ENCODE measurements at places on chromosomes 13 and 19. TPM values are rescaled to one million over a fixed set of nuclear protein-coding genes. Genes with fewer than 3 reads are reported as not detected.

DNA sequence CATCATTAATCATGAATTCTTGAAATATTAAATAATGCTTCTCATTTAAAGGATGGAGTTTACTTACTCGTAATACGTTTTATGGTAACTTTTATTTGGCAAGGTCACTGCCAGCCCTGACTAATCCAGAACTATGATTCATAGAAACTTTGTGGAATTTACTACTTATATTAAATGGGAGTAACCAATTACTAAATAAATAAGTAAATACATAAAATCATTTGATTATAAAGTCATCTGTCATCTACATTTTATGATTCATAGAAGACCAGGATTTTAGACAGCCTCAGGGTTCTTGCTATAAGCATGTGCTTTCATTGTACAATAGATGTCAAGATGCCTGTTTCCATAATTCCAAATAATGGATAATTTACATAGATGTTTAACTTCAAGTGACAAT is 611.1 kb downstream of the TBC1D4 start:
- DNase-seq: no peak

Gene STOML3
- total RNA-seq: not detected

GRCh38 chr13:110185696-110186095 is 121.3 kb downstream of the COL4A1 start:
- DNase-seq: no peak

- peak; percentile 13 for DNase-seq
Observed at GRCh38 chr19:27777726-27778125, 1435.2 kb downstream of the UQCRFS1 start.

GRCh38 chr13:98265692-98266551 is 88.9 kb upstream of the RNF113B start:
- DNase-seq: peak; percentile 74

Gene DCT
- 3.0 TPM for total RNA-seq

GRCh38 chr13:69264362-69265334 is 843.0 kb upstream of the ATXN8OS start:
- DNase-seq: no peak

- DNase-seq: no peak
Observed at GRCh38 chr19:50311723-50312635, 17.2 kb downstream of the KCNC3 start.

DNA sequence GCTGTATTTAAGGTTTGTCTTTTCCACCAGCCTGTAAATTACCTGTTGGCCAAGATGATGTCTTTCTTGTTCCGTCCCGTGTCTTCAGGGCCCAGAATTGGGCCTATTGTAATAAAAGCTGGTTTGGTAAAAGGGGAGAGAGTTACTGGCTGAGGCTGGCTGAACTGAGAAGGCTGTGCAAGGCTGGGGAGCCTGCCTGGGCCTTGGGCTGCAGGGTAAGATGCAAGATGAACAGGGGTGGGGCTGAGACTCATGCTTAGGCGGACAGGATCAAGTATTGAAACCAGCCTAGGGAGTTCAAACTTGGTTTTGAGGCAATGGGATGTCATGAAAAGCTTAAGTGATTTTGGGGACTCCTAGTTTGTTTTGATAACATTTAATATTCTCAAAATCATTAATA is 142.3 kb downstream of the PCCA start:
- no peak for DNase-seq

DNA sequence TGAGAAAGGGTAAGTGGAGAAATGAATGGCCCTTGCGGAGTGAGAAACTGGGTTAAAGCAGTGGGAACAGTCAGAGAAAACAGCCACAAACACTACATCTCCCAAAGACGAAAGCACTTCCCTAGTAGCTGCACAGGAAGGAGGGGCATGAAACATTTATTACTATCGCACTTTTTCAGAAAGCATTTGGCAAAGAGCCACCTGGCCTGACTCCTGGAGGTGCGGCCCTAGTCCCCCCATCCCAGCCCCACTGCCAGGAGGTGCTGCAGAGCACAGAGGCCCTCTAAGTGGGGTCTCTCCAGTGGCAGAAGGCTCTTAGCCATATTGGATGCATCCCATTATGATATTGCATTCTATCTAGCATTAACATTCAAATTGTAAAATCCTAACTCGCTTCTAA is 55.8 kb downstream of the MTMR6 start:
- no peak for DNase-seq

DNA sequence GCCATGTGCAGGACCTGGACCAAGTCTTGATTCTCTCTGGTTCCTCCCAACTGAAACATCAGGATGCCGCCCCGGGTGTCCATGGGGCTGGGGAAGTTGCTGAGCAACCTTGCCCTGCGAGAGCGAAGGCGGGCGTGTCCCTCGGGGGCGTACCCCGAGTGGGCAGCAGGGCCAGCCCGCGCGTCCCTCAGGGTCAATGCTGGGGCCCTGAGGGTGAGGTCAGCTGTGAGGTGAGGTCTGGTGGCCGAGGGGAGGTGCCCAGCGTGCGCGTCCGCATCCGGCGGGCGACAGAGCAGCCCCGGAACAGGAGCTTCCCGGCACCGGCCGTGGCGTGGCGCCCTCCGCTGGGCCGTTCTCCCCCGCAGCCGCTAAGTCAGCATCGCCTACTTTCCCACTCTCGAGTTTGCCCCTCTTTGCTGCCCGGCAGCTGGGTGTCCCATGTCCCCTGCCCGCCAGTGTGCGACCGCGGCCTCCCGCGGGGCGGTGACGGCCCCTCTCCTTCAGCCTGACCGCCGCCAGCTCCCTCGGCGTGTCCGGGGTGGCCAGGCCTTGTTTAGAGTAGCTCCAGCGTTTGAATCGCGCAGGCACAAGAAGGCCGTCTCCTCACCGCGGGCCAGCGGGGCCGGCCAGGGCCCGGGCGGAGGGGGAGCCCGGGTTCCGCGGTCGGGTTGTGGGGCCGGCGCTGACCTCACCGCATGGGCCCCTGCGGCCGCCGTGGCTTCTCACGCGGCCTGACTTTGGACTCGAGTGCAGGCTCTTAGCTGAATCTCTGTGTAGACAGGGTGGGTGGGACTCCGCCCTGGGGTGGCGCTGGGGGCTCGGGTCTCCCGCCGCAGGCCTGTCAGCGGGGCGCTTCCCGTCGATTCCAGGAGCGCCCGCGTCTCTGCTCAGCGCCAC is 33.0 kb downstream of the GJA3 start:
- DNase-seq: peak; percentile 70

Gene PROSER1
- total RNA-seq: 21.1 TPM

- no peak for DNase-seq
Observed at GRCh38 chr13:99941086-99941485, 30.5 kb downstream of the ZIC5 start.

DNA sequence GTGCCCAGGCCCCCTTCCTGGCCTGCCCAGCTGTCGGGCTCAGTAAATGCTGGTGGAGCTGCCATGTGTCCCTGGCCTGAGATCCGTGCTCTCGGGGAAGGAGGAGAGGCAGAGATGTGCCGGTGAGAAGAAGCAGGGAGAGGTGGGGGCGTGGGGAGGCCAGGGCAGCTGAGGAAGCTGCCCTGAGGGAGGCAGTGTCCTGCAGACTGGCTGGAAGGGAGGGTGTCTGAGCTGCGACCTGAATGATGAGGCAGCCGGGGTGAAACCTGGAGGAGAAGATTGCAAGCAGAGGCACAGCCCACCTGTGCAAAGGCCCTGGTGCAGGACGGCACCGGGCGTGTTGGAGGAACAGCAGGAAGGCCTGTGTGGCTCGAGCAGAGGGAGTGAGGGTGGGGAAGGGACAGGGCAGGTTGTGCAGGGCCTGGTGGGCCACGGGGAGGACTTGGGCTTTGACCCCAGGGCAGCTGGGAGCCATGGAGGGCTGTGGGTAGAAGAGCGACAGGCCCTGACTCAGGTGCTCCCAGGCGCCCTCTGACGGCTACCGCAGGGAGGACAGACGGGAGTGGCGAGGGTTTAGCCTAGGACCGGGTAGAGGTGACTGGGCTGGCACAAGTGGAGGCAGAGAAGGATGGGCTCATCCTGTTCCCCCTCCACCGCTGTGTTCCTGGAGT is 14.0 kb upstream of the CELF5 start:
- no peak for DNase-seq

GRCh38 chr19:10776900-10777650 is 58.9 kb downstream of the TMED1 start:
- DNase-seq: no peak

GRCh38 chr19:29952177-29952576 is 10.1 kb downstream of the URI1 start:
- no peak for DNase-seq

DNA sequence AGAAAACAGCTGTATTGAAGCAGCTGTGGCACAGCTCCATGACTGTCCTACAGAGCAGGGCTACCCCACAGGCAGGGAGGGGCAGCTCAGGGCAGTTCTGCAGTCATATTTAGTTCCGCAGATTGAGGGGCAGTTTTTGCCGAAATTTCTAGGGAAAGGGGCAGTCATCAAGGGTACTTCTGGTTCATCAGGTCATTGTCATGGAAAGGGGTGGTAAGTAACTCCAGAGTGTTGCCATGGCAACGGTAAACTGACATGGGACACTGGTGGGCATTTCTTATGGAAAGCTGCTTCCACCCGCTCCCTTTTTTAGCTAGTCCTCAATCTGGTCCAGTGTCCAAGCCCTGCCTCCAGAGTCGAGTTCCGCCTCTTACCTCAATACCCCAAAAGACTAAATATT is 702.8 kb downstream of the LIG4 start:
- no peak for DNase-seq

DNA sequence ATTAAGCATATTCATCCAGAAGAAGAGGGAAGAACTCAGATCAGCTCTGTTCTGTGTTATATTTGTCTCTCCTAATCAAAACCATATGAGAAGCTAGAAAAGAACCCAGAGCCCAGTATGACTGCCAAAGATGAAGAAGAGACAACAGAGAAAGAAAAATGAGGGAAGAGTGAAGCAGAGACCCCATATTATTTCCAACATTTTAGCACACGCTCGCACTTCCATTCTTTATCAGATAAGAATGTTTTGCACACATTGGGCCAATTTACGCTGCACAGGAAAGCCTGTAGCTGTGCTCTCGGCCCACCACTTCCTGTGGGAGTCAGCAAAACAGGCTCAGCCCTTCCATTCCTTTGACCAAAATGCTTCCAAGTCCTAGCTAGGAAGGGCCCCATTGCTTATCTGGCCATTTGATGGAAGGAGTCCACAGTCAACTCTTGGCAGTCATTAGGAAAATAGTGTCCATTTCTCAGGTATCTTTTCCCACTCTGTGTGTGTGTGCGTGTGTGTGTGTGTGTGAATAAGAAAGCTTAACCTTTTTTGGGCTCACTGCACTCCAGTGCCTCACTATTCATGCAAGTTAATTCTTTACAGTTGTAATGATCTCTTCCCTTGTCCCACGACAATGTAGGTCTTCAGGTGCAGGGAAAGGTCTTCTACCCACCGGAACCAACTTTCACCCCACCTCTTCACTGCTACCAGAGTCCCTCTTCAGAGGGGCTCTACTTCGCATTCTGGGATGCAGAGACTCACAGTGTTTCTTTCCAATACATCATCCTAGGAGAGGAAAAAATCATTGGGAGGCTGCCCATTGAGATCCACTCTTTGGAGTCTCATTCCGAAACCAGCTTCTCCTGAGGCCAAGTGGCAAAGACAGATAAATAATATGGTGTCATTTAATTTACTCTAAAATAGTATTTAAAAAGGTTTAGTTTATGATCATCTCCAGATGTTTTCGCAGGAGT is 237.5 kb downstream of the COG6 start:
- DNase-seq: no peak

Gene INAFM1
- 18.1 TPM for total RNA-seq

- DNase-seq: no peak
Observed at GRCh38 chr13:73428137-73428536, 369.3 kb downstream of the KLF5 start.

DNA sequence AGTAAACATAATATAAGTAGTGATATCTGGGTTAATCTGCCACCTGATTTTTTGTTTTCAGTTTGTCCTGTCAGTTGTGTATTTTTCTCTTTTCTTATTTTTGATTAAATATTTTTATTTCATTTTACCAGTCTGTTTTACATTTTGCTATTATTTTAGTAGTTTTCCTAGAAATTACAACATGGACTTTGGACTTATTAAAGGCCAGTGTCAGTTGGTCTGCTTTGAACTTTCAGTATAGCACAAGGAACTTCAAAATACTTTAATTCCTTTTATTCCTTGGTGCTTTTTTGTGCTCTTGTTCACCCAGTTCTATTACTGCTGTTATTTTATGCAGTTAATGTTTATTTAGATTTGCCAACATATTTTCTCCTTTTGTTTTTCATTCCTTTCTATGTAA is 149.6 kb downstream of the PDS5B start:
- DNase-seq: no peak

- no peak for DNase-seq
Observed at GRCh38 chr13:28741084-28741491, 22.3 kb upstream of the SLC46A3 start.

GRCh38 chr13:53015971-53016370 is 12.6 kb upstream of the OLFM4 start:
- no peak for DNase-seq

Gene FGF22
- total RNA-seq: not detected

Gene ZNF575
- 2.9 TPM for total RNA-seq

GRCh38 chr19:30070198-30070967 is 128.3 kb downstream of the URI1 start:
- DNase-seq: no peak
